ENCODE measurements at places on chromosomes 7 and 10.
A peak's percentile ranks its signal among the peaks of the same experiment; 100 is the strongest.

DNA sequence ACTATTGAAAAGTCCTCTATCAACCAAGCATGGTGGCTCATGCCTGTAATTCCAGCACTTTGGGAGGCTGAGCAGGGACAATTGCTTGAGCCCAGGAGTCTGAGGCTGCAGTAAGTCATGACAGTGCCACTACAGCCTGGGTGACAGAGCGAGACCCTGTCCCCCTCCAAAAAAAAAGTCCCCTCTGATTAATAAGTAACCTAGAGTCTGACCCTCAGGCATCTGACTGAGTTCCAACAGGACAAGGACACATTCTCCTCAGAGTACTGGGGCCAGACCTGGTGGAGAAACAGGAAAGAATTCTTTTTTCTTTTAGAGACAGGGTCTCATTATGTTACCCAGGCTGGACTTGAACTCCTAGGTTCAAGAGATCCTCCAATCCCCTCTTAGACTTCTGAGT lies 10.0 kb downstream of the MORN4 start:
- H3K36me3 ChIP-seq = no peaks in the 10 kb centered on the region
- no peak for DNase-seq
- no peak overlapping the region for H3K4me3 ChIP-seq
- no peaks in the 10 kb centered on the region for H3K4me1 ChIP-seq
- no peak overlapping the region for H3K27ac ChIP-seq

DNA sequence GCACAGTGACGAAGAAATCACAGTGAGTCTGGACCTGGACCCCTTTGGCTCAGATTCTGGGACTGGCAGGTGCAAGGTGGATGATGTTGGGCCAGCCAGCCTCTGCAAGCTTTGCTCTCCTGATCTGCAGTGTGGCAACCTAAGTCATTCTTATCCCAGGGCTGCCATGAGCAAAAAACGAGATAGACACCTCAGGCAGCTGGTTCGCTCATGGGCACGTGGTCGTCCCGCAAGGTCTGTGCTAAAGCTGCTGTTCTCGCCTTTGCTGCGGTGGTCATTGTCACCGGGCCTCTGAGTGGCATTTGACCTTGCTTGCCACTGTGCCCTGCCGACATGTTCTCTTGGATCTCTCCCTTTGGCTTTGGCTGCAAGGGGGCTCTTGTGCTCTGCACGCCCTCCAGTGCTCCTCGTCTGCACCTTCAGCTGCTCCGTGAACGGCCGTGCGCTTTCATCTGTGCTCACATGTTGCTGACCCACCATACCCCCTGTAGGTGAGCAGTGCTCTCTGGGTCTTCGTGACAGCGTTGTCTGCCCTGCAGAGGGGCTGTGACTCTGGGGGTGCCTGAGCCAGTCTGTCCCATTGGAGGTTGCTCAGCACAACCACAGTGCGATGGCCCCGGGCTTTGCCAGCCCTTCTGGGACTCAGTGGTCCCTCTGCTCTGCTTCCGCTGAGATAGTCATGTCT lies 317.0 kb downstream of the GLRX3 start:
- no peaks in the 10 kb centered on the region for H3K36me3 ChIP-seq
- no peaks in the 10 kb centered on the region for H3K4me1 ChIP-seq
- H3K27ac ChIP-seq = no peak overlapping the region

DNA sequence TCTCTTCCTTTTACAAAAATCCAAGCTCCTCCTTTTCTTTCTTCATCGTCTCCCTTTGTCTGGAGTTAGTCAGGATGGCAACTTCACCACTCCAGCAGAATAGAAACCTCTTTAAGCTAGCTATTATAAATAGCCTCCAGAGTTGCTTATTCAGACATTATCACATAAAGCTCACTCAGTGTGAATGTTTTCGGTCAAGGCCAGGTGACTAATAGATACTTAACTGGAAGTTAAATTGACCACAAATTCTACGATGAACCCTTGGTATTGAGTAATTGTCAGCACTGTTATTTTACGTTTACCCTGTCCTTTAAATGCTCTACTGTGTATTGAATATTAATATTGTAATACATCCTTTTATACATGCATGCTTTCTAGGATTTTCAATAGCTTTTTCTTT lies 340.4 kb downstream of the OTUD1 start:
- no peaks in the 10 kb centered on the region for H3K27me3 ChIP-seq
- H3K4me1 ChIP-seq = no peaks in the 10 kb centered on the region
- DNase-seq = no peak

DNA sequence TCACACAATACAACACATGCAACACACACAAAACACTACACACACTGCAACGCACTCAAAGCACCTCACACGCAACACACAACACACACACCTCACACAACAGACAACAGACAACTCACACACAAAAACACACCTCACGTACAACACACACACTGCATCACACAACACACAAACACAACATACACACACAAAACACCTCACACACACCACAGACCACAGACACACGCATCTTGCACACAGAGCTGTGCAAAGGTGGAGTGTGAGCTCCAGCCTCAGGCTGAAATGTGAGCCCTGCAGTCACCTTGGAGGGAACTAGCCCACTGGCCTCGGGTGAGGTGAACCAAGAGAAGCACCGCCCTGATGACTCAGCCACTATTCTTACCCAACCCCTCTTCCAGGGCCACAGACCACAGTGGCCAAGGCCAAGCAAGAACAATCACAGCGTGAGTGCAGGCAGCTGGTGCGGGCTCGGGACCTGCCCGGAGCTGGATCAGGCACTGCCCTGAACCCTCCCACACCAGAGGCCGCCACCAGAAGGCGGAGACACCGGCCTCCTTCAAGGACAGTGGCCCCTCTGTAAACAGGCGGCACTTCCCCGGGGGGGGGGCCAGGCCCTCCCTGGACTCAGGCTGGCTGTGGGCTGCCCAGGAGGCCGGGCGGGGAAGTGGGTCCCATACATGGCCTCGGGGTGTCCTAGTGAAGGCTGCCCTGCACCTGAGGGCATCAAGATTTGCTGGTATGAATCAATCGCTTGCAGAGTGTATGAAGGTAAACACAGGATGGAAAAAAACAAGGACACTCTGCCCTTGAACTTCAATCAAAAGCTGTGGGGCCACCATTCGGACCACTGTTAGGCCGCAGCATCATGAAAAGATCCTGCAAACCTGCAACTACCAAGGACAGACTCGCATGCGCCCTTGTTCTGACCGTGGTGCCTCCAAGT lies 106.7 kb downstream of the TNS3 start:
- no peak overlapping the region for H3K4me3 ChIP-seq
- H3K27ac ChIP-seq = peak overlapping the region; percentile 65
- no peaks in the 10 kb centered on the region for H3K27me3 ChIP-seq

- H3K27ac ChIP-seq = no peak overlapping the region
- H3K4me3 ChIP-seq = no peak overlapping the region
- no peaks in the 10 kb centered on the region for H3K4me1 ChIP-seq
Observed at GRCh38 chr10:18681971-18682411, 22.8 kb downstream of the ARL5B start.

GRCh38 chr7:120877701-120878100 lies 19.8 kb upstream of the TSPAN12 start:
- H3K36me3 ChIP-seq = no peaks in the 10 kb centered on the region
- no peak overlapping the region for H3K27ac ChIP-seq
- H3K4me1 ChIP-seq = no peaks in the 10 kb centered on the region
- no peak for DNase-seq
- no peaks in the 10 kb centered on the region for H3K27me3 ChIP-seq

Measured in ovary (tissue), 10 donors.